ENCODE measurements at places on chromosomes 12 and 14. TPM values are rescaled to one million over a fixed set of nuclear protein-coding genes. Genes with fewer than 3 reads are reported as not detected.

The CFAP54 gene
- 0.28 TPM for total RNA-seq

The IGF1 gene
- 1.5 TPM for total RNA-seq

The VPS29 gene
- 99.6 TPM for total RNA-seq

The MYF5 gene
- not detected for total RNA-seq

The DEGS2 gene
- 51.5 TPM for total RNA-seq

The POTEM gene
- not detected for total RNA-seq

The LRCOL1 gene
- total RNA-seq: 0.32 TPM

The DUSP6 gene
- total RNA-seq: 15.0 TPM

The CCDC198 gene
- total RNA-seq: not detected

The C14orf93 gene
- 4.6 TPM for total RNA-seq

The GALNT16 gene
- 1.00 TPM for total RNA-seq

The TM7SF3 gene
- total RNA-seq: 96.5 TPM

The IKZF4 gene
- 4.3 TPM for total RNA-seq

The LTB4R gene
- 94.9 TPM for total RNA-seq

The PYGL gene
- total RNA-seq: 138 TPM

The NR1H4 gene
- not detected for total RNA-seq

GRCh38 chr14:94467728-94468520 is 8.1 kb downstream of the SERPINA9 start:
- ATAC-seq: no peak

DNA sequence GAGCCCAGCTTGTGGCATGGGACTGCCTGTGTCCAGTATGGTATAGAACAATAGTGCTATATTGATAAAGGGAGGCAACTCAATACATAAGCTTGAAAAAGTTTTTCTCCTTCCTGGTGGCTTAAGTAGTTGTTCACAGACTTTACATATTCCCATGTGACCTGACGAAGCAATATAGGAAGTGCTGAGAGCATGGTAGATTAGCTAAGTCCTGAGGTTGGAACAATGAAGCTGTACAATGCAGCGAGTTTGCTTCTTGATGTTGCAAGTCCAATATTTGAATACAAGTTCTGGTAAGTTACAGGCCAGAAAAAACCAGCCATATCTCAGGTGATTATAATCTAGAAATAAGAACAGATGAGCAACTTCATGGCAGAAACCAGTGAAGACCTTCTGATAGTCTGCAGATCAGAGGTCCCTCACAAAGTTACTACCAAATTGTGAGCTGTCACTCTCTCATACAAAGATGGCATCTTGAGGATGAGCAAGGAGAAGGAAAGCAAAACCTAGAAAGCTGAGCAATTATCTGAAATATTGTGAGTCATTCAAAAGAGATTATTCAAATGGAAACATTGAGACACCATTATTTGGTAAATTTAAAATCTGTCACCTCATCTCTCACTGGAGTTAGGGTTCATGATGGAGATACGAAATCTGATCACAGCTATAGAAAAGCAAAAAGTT is 72.9 kb upstream of the BTG1 start:
- peak; percentile 91 for ATAC-seq

GRCh38 chr14:68112442-68112841 is 292.9 kb downstream of the RAD51B start:
- no peak for ATAC-seq

DNA sequence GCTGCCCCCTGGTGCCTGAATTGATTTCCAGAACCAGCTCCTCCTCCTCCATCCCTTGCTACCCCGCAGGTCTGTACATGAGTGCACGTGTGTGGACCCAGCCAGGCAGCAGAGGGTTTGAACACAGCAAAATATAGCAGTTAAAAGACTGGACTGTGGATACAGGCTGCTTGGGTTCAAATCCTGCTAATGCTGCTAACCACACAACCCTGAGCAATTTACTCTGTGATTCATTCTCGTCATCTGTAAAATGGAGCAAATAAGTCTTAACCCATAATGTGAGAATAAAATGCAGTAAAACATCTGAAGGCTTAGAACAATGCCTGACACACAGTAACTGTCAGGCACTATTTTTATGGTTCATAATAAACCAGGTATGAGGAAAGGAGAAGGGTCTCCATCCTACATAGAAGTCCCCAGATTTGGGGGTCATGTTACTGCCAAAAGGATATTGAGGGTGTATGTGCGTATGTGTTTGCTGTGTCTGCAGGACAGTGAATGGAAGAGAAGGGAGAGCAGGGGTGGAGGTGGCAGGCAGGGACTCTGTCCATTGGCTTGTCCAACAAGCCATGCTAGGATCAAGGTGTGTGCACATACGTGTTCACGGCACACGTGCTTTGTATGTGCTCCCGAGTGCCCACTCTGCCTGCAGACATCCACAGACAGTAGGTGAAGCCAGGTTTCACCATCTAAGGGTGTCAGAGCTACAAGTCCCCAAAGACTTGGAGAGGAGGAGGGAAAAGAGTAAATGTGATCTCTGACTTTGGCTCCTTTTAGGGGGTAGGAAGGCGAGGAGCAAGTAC is 1.5 kb upstream of the STAT6 start:
- ATAC-seq: no peak

- no peak for ATAC-seq
Observed at GRCh38 chr12:16467272-16467671, 119.8 kb downstream of the MGST1 start.

GRCh38 chr12:42846782-42847181 is 257.2 kb upstream of the PRICKLE1 start:
- ATAC-seq: no peak

DNA sequence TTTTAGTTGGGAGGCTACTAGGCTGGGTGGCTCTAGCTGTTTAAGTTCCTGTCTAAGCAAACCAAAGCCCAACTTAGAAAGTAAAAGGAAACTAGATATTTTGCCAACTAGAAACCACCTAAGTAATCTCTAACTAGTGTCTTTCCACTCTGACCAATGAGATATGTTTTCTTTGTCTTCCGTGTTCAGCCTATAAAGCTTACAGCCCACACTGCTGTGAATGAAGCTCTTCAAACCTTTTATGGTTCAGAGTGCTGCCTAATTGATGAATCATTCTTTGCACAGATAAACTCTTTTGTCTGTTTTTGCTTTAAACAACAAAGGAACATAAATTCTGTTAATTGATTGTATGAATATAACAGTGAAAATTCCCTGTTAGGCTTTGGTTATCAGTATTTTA is 66.1 kb downstream of the FUT8 start:
- peak; percentile 65 for ATAC-seq

GRCh38 chr12:23025372-23026016 is 400.5 kb downstream of the ETNK1 start:
- no peak for ATAC-seq

GRCh38 chr12:47156167-47156736 is 76.5 kb upstream of the AMIGO2 start:
- no peak for ATAC-seq

DNA sequence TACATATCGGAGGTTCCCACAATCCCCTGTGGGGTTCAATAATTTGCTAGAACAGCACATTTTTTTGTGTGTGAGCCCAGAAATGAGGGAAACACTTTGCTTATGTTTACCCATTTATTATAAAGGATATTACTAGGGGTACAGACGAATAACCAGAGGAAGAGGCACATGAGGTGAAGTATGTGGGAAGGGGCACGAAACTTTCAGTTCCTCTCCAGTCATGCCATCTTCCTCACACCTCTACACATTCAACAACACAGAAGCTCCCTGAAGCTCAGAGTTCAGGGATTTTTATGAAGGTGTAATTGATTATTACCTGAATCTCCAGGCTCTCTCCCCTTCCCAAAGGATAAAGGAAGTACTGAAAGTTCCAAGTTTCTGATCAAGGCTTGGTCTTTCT is 30.2 kb upstream of the DYRK2 start:
- no peak for ATAC-seq

- ATAC-seq: no peak
Observed at GRCh38 chr12:98909746-98910145, 264.7 kb downstream of the APAF1 start.

GRCh38 chr14:54787261-54787660 is 115.4 kb downstream of the GCH1 start:
- no peak for ATAC-seq

DNA sequence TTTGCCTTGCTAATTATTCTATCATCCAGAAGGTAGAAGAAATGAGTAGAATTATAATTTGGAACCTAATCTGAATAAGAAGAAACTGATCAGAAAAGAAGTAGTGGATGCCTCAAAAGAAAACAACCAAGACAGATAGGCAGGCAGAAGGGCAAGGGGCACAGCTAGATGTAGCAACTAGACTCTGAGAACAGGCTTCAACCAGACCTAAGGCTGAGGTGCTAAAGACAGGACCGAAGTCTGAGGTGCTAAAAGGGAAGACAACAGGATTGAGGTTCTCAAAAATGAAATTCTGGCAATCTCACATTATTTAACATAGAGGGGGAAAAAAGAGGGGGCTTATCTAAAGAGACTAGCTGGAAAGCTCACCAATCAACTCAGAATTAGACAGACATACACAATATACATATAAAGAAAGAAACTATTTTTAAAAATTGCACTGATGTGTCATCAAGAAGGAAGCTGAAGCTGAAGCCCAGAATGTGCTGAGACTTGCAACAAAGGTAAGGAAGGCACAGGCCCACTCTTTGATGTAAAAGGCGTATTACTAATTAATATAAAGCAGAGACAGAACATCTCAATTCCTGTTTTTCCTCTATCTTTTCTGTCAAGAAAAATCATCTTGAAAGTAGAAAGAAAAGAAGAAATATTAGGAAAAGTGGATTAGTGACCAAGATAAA is 43.8 kb upstream of the CSRNP2 start:
- ATAC-seq: peak; percentile 73

- ATAC-seq: no peak
Observed at GRCh38 chr12:23096321-23096720, 471.4 kb downstream of the ETNK1 start.

DNA sequence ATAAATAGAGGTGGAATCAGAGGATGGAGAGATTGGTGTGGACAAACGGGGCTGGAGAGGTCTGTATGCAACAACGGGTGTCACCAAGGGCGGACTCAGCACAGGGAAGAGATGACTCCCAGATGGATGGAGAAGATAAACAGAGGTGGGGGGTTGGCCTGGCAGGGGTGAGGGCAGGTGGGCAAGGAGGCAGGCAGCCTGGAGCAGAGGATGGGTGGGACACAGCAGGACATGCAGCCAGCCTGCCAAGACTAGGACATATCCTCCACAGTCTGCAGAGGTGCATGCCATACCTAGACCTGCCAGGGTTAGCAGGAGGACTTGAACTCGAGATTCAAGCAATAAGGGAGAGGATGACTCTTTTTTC is 56.2 kb downstream of the TTC7B start:
- ATAC-seq: no peak

- peak; percentile 49 for ATAC-seq
Observed at GRCh38 chr14:20631023-20631879, 10.2 kb downstream of the OR6S1 start.

DNA sequence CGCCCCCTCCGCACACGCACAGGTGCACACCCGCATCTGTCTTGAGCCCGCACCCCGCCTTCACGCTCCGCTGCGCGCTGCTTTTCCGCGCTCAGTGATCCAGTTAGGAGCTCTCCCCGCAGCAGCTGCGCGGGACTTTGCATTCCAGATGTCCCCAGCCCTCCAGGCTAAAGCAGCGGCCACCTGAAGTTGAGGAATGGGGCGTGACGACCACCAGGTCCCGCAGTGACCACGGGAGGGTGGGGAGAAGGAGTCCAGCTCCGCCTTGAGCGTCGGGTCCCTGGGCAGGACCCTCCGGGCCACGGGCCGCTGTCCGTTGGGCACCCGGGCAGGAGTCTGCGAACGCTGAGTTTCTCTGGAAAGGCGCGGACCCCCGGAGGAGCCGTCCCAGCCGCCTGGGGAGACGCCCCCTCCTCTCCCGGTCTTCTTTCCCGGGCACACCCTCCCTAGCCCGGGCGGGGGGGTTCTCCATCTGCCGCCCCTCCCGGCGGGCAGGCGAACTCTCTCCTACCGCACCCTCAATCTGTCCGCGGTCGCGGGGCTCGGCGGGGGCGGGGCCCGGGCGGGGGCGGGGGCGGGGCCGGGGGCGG is 334 bp upstream of the TMEM132C start:
- ATAC-seq: no peak

DNA sequence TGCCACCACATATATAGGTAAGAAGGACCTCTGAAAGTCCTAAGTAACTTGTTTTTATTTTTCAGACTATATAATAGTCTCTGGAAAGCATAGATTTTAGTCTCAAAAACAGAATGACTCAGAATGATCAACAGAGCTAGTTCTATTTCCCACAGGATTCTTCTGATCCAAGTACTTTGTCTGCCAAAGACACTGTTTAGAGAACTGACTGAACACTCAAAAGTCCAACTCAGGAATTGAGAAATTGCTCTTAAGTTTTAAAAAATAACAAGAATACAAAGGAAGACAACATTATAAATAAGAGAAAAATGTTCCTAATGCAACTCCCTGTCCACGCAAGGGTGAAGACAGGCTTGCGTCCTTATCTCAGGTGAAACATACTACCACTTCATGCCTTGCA is 29.0 kb downstream of the LGMN start:
- no peak for ATAC-seq

- no peak for ATAC-seq
Observed at GRCh38 chr14:104685216-104685997, 4.0 kb upstream of the INF2 start.

DNA sequence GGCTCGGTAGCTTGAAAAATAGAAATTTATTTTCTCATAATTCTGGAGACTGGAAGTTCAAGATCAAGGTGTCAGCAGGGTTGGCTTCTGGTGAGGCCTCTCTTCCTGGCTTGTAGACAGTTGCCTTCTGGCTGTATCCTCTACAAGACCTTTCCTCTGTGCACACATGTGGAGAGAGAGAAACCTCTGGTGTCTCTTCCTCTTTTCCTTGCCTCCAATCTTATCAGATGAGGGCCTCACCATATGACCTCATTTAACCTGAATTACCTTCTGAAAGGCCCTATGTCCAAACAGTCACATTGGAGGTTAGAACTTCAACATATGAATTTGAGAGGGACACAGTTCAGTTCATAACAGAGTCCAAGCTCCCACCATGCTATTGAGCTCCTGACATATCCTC is 166.4 kb downstream of the TTC8 start:
- ATAC-seq: no peak

- ATAC-seq: no peak
Observed at GRCh38 chr12:105428793-105429395, 98.4 kb downstream of the C12orf75 start.
